ENCODE measurements at places on chromosomes 11 and 22. TPM values are rescaled to one million over a fixed set of nuclear protein-coding genes. Genes with fewer than 3 reads are reported as not detected.

Gene BSX
- total RNA-seq: not detected

Gene AQP11
- 0.33 TPM for total RNA-seq

Gene PLAAT5
- 3.8 TPM for total RNA-seq

Gene PLEKHA7
- 8.2 TPM for total RNA-seq

Gene ENTHD1
- total RNA-seq: not detected

Gene SPTBN2
- 17.1 TPM for total RNA-seq
